ENCODE measurements at places on chromosomes 3 and 15.

DNA sequence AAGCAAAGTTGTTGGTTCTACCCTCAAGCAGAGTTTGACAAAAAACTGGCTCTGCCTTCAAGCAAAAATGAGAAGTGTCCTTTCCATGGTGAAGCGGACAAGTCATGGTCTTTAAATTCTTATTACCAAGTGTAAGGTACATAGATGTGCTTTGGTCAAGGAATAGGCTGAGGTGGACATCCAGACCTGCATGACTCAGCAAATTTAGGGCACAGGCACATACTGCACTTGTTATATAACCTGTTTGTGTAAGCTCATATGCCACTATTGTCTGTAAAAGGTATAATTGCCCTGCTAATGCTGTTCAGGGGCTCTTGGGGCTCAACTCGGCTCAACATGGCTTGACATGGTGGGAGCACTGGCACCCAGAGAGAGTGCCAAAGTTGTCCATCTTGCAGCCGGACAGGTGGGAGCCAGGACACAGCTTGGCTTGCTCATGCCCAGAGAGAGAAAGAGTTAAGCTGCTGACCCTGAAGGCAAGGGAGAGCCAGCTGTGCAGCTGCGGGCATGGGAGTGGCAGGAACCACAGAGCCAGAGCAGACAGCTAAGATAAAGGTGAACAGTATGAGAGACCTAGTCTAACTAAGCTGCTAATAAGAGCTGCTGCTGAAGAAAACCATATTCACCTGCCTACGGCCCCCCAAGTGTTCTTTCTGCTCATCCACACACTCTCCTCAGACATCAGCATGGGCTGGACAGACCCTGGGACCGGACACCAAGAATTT lies 17.7 kb downstream of the MCCC1 start:
- DNase-seq, result no peak

GRCh38 chr3:172914854-172915253 lies 164.3 kb downstream of the ECT2 start:
- no peak for DNase-seq

GRCh38 chr3:11769704-11770476 lies 76.8 kb downstream of the TAMM41 start:
- DNase-seq, result no peak

GRCh38 chr15:56469483-56469882 lies 4.5 kb upstream of the MNS1 start:
- DNase-seq, result peak; percentile 29

- no peak for DNase-seq
Measured at GRCh38 chr3:110070161-110070916, 733.0 kb upstream of the DPPA4 start.

Data from AML-193 (cell line).